Cerebellar nuclear complex (tissue), 1 donor: ENCODE measurements at places on chromosomes 7 and 10.

DNA sequence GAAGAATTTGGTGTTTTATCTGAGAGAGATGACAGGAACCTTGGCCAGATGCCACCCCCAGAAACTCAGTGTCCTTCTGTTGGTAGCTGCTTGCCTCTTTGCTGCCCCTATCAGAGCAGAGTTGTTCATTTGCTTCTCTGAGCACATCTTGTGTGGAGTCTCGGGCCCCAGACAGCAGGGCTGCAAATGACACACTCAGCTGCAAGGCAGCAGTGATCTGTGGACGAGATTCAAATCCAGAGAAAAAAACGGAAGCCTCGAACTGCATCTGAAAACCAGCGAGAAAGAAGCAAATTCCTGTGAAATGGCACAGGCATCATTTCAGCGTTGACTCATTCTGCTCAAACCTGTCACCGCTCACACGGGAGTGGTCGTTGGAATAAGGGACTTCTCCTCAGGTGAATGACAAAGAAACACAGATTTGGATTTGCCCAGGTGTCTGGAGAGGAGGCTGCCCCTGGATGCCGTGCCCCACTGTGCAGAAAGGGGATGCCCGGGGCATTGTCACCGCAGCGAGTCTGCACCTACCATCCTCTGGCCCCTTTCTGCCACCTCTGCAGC lies 144.7 kb downstream of the PFKFB3 start:
- no peak for DNase-seq

GRCh38 chr10:79930751-79931150 lies 18.2 kb downstream of the SFTPD start:
- DNase-seq: no peak

DNA sequence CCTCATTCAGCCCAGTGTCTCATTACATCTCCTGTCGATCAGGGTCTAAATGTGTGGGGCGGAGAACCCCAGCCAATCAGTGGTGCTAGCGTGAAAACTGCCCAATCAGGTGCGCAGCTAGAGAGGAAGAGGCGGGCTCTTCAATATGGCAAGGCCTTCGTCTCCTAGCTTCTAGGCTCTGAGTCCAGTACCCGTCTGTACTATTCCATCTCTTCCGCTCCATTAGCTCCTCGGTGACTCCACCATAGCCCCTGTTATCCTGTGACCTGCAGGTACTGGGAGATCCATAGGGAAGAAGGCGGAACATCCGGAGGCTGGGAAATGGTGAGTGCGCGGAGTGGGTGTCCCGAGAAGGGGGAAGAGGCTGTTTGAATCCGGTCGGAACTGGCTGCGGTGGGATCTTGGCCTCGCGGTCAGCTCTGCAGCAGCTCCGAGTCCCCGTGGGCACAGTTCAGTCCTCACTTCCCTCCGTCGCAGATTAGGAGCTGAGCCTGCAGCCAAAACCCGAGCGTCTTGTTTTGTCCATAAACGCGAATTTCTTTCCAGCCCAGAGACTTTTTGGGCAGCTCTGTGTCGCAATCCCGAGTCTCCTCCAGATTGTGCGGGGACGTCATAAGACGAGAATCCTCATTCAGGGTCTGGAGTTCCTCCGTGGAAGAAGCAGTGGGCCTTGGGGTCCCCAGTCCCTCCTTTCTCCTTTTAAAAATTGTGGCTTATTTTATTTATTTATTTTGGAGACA lies at the start of gene ZNF727:
ZNF727 (plus strand) TSS at position 134 of the 740 bp plus-strand sequence; CDS start at position 322, 188 bp downstream.
- DNase-seq: peak; percentile 10

DNA sequence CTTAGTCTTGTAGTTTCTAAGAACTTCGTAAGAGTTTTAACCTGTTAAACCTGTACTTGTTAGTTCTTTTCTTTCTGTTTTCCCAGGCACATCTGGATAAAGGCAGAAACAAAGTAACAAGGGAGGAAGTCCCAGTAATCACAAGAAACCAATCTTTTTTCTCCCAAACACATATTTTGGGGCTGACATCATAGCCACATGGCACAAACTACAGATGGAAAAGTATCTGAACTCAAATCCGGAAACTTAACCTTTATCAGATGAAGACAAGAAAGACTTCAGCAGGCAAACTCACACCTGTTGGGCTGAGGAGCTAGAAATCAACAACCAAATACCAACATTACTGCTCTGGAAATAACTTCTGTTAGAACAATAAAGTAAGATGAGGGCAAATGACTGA lies 67.1 kb downstream of the CUBN start:
- DNase-seq: no peak

GRCh38 chr10:53786236-53786900 lies 1013.8 kb upstream of the MBL2 start:
- no peak for DNase-seq

DNA sequence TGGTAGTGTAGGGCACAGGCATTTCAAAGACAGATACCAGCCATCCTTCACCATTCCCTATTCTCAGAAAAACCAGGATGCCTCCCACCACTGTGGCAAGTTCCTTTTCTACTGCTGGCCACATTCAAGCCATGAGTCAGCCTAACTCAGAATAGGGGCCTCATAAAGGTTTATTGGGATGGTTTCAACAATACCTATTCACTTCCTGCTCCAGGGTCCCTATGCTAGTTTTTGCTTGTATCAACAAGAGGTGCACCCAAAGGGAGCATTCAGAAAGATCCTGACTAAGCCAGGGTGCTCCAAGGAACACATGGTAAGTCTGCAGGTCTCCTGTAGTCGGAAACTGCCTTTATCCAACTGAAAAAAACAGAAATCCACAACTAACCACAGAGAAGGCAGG lies 76.9 kb upstream of the EGR2 start:
- DNase-seq: no peak

- DNase-seq: no peak
These were observed 120.4 kb downstream of the ZMIZ1 start for GRCh38 chr10:79189181-79189580.

DNA sequence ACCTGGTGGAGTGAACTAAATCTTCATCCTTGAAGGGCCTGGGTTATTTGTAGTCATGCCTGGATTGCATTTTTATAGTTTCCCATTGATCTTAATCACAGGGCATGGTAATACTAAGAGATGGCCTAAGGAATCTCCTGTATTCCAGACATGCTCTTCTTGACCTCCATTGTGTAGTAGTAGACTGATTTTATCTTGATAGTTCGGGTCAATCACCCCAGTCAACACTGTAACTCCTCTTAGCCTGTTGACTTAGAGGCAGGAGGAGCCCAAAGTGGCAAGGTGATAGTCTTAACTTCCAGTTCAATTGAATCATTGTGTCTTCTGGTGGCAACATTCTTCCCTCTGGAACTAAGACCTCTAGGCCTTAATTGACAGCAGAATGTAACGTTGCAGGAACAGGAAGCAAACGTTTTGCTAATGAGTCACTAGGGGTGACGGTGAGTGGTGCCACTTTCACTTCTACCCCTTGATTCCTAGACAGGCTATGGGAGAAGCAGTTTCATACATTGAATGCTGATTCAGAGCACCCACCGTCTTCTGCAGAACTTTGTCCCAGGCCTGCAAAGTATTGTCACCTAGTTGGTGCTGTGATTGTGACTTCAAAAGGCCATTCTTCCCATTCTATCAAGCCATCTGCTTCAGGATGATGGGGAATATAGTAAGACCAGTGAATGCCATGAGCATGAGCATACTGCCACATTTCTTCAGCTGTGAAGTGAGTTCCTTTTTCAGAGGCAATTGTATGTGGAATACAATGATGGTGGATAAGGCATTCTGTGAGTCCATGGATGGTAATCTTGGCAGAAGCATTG lies 24.0 kb upstream of the PAPSS2 start:
- no peak for DNase-seq

DNA sequence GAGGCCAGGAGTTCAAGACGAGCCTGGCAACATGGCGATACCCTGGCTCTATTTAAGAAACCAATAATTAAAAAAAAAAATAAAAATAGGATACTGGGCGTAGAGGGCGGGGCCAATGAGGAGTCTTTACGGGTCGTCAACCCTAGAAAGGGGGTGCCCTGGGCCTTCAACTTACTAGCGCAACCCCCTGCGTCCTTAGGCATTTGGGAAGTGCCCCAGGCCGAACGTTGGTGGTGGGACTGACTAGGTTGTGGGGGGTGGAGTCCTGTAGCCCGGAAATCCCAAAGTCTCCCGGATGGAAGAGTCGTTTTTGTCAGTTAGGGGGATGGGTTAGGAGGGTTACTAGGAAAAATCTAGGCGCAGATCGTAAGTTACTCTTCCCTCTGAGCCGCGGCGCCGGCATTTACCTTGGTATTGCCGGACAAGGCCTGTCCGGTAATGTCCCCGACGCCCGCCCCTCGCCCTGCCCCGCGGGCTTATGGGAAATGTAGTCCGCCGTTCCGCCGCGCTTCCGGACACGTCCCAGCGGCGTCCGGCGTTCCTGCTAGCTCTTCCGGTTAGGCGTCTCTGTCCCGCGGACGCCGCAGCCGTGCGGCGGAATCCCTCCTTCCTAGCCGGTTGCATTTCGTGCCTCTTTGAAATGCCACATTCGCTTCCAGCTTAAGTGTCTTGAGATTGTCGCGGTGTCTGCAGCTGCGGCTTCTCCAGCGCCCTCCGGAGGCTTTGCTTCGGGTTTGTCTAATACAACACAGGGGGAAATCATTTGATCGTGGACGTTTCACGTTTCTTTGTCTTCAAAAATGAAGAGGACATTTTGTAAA lies 1.3 kb upstream of the ACBD5 start:
- DNase-seq: peak; percentile 60

DNA sequence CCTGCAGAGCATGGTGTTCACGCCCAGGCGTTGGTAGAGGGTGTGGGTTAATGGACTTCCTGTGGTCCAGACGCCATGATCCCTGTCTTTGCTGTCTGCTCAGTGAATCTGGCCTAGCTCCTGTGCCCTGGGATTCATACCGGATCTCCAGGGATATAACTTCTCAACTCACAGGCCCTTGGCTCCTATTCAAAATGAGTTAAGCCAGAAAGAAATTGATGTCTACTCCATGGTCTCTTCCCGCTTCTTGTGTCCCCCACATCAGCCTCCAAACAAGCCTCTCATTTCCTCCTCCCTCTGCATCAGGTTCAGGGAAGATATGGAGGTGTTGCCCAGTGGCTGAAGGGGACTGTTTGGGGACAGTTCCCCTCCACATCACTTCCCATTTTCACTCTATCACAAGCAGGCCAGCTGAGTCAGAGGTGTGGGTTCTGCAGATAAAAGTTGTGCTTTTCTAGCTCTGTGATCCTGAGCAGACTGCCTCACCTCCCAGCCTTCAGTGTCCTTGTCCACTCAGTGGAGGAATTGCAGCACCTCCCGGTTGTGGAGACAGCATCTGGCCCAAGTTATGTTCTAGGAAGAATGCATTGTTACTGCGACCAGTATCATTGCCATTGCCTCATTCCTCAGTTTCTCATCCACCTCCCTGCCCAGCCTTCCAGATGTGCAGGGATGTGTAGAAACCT lies 22.5 kb downstream of the AKR1E2 start:
- DNase-seq: no peak

- DNase-seq: no peak
These were observed 19.1 kb upstream of the VWDE start for GRCh38 chr7:12422554-12423320.

DNA sequence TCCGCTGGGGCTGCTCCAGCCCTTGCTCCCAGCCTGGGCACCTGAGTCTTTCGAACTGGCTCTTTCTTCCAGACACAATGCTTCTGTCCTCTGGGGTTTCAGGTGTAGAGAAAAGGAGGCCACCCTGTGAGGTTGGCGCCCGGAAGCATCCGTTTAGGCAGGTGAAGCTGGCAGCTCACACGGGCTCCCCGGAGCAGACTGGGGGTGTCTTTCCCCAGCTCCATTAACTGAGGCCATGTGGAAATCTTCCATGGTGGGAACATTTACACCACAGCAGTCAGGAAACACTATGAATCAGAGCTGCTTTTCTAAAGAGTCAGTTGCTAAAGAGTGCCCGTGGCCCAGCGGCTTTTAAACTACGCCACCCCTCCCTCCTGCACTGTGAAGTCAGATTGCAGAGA lies 29.2 kb downstream of the PRKAG2 start:
- DNase-seq: no peak
